ENCODE measurements at places on chromosomes 2 and 18.

DNA sequence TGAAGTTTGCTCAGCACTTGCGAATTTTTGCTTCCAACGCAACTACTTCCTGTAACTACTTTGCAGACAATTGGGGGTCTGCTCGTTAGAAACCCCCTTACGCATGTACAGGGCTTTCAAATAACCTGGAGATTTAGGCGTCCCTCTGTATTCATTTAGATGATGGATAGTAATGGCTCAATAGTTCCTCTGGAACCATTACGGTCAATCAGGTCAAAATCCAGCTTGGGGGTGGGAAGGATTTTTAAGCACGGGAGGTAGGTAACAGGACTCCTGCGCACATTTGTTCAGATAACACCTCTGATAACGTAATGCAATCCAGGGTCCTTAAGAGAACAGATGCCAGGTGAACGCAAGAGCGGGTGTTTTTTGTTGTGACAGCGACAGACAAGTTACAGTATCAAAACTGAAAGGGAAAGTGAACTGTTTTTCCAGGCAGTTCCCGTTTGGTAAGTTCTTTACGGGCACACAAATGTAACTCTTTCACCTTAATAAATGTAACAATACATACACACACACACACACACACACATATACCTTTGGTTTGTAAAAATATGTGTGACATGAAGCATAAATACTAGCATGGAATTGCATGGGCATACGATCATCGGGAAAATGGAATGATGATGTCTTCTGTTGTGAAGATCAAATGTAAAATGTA, 3.8 kb upstream of the OSR1 start:
- no peak for DNase-seq

DNA sequence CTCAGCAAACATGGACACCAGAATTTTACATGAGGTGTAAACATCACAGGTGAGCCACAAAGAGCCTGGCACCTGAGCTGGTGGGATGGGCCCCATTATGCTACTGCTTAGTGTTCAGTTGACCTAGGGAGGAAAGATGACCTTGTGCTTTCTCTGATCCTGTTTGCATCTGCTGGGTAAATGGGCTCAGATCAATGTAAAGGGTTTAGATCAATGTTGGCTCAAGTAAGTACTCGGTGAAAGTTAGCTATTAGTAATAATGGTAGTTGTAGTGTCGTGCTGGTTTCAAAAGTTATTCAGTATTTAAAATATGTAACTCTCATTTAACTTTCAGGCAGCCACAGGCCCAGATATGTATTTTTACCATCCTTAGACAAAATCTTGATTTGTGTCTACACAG, 19.8 kb downstream of the ABHD3 start:
- no peak for DNase-seq

GRCh38 chr2:10073706-10074105, 6.5 kb downstream of the CYS1 start:
- no peak for DNase-seq

DNA sequence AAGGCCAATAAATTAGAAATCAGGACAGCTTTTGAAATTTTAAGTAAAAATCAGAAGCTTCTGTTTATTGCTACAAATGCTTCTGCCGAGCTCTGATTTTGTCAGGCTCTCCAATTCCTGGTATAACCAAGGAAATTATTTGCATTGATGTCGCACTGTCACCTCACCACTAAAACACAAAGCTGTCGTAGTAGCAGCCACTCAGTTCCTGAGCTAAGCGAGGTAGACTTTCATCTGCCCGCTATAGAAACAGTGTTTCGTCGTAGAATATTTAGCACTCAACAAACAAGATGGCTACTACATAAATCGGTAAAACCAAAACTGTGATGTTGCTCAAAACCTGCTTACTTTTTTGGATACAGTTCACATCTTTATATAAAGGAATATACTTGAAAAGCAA, 141.3 kb upstream of the FOSL2 start:
- DNase-seq: no peak

GRCh38 chr2:159201360-159202063, 85.0 kb downstream of the WDSUB1 start:
- no peak for DNase-seq

DNA sequence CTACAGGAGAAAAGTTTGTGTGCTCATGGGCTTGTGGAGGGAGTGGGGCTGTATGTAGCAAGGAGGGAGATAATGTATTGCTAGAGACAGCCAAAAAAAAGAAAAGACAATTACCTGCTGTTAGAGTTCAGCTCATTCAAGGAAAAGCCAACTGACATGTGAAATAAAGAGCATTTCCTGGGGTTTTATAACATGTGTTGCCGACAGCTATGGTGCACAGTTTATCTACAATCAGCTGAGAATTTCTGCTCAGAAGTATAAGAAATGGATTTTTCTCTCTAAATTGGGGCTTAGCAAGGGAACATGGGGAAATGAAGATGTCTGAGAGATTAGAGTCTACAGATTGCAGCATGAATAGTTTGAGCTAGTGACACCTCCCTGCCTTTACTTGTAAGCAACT, 674.1 kb downstream of the SUCLG1 start:
- no peak for DNase-seq

- DNase-seq: no peak
Observed at GRCh38 chr2:86790676-86791572, at the start of gene CD8A. TSS of gene CD8A (minus strand) at chr2:86790913. CDS start at chr2:86790825, 88 bp downstream.

DNA sequence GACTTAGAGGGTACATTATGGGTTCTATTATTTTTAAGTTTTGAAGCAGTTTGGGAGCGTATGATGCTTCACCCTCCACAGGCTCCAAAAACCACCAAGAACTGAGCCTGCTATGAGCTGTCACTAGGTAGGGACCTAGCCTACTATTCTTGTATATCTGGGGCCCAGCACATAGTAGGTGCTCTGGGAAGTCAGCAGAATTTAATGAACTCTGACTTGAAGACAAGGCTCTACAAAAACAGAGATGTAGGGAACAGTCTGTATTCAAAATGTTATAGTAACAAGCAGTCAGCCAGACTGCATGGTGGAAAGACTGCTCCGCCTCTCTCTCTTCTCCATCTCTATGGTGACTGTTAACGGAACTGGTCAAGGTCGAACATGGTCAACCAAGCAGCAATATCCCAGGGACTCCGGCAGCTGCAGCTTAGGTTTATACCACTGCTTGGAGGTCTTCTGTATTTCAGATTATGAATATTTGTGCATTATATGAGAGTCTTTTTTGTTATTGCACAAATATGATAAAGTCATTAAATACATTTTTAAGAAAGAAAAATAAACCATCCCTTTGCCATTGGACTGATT, 22.2 kb upstream of the YWHAQ start:
- DNase-seq: no peak

DNA sequence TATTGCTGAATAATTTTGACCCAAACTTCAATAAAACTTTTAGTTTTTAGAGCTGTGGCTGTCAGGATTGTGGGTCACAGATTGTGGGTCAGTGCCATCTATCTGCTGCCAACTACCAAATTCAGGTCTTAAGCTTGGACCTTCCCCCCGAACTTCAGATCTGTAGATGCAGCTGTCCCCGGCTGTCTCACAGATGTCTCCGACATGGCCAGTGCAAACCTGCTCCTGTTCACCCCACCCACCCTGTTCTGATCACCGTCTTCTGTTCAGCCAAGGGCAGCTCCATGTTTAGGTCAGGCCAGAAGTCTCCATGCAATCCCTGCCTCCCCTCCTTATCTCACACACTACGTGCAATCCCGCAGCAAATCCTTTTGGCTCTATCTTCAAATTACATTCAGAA, 175.0 kb downstream of the PRKCE start:
- no peak for DNase-seq

- DNase-seq: no peak
Observed at GRCh38 chr18:76371301-76372203, 123.5 kb downstream of the ZNF516 start.

- no peak for DNase-seq
Observed at GRCh38 chr2:60945341-60945740, 64.0 kb downstream of the REL start.

GRCh38 chr2:203675086-203675485, 31.4 kb upstream of the CD28 start:
- no peak for DNase-seq

DNA sequence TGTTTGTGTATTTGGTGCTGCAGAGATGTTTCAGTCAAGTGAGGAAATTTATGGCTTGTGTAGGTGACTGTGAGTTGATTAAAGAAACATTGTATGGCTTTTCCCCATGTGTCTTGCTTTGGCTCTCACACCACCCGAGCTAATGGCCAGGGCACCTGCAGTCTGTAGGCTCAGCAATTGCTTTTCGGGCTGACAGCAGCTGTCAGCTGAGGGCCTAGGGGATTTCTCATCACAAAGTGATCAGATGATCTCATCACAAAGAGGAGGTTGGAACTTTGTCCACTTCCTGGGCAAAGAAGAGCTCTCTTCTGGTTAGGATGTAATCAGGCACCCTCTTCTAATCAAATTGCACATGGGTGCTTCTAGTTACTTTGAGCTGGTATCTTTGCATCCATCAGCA, 632.2 kb downstream of the SLC4A3 start:
- no peak for DNase-seq

- no peak for DNase-seq
Observed at GRCh38 chr2:116490511-116491145, 1323.9 kb upstream of the DDX18 start.

GRCh38 chr2:217835931-217836891, 166.6 kb downstream of the TNS1 start:
- no peak for DNase-seq

Measured in vagina (tissue), 2 donors.